NCI-H2029 (cell line): ENCODE measurements at places on chromosomes 7 and 10.

- no peak for DNase-seq
These were observed 540.6 kb downstream of the ZWINT start for GRCh38 chr10:55820478-55820877.

- DNase-seq: no peak
These were observed 438.6 kb upstream of the GALNT17 start for GRCh38 chr7:70693321-70693685.

- DNase-seq: no peak
These were observed 1.8 kb downstream of the HOXA2 start for GRCh38 chr7:27100694-27101170.

DNA sequence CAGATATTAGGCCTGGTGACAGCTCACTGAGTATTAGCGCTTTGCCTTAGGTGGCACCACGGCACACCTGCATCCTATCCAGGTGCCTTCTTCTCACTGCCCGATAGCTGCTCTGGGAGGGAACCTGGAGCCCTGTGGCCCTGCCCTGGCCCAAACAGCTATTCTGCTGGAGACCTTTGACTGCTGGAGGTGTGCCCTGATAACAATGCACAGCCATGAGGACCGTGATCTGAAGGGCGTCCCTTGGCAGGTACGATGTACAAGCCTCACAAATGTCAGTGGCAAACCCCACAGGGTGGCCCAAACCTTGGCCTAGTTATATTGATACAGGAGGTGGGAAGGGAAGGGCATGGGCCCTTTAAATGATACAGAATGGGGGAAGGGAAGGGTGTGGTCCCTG is 259.5 kb downstream of the GRID1 start:
- no peak for DNase-seq

GRCh38 chr7:17806631-17807030 is 133.7 kb downstream of the SNX13 start:
- no peak for DNase-seq
